AG09309 (cell line): ENCODE measurements at places on chromosomes 6 and 20.
A peak's percentile ranks its signal among the peaks of the same experiment; 100 is the strongest.

DNA sequence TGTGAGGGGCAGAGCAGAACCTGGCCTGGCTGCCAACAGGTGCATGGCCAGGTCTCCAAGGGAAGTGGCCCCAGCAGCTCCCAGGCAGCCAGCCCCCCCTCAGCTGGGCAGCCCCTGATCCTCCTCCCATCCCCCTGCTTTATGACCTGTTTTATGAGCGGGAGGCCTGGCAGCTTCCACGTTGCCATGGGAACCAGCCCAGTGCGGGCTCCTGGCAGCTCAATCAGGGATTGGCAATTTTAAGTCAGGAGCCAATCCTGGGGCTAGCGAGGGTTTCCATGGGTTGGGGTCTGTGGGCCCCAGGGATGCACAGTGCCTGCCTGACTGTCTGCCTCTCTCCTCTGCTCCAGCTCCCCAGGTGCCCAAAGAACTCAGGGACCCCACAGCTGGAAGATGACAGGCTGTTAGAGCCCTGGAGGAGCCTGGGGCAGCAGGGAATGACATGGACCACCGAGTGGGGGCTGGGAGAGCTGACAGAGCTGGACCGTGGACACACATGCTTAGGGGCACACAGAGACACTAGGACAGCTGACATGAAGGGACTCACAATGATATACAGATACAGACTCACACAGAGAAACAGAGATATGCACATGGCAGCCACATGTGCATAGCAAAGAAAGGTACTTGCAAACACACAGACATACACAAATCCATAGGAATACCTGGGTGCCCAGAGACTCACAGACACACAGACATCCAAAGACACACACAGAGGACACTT, 56.5 kb upstream of the SIRPA start:
- DNase-seq = no peak

- DNase-seq = no peak
Measured at GRCh38 chr20:49562311-49563014, 5.5 kb downstream of the PTGIS start.

DNA sequence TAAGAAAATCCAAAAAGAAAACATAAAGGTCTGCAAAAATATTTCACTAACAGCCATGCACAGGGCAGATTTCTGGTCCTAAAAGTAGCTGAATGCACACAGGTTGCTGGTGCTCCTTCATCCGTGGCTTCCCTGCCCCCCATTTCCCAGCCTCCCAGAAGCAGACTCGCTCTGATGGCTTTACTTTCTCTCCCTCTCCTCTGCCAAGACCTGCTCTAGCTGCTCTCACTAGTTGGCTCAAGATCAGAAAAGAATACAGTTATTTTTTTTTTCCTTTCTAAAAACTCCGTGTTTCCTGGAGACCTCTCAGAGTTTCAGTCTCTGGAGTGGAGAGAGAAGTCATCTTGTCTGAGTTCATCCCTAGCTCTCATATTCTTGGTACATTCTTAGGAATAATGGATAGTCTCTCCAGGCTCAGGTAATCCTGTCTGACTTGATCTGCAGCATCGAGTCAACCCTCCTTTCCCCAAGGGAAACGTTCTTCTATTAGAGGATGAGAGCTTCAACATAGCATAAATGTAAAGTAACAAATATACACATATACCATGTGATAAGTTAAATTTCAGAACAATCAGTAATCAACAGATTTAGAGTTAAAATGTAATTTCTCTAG, 214.2 kb downstream of the TBC1D7 start:
- DNase-seq = no peak

- no peak for DNase-seq
Measured at GRCh38 chr20:34052414-34052813, 58.7 kb downstream of the RALY start.

- no peak for DNase-seq
Measured at GRCh38 chr6:158285656-158286021, 26.6 kb upstream of the TULP4 start.

DNA sequence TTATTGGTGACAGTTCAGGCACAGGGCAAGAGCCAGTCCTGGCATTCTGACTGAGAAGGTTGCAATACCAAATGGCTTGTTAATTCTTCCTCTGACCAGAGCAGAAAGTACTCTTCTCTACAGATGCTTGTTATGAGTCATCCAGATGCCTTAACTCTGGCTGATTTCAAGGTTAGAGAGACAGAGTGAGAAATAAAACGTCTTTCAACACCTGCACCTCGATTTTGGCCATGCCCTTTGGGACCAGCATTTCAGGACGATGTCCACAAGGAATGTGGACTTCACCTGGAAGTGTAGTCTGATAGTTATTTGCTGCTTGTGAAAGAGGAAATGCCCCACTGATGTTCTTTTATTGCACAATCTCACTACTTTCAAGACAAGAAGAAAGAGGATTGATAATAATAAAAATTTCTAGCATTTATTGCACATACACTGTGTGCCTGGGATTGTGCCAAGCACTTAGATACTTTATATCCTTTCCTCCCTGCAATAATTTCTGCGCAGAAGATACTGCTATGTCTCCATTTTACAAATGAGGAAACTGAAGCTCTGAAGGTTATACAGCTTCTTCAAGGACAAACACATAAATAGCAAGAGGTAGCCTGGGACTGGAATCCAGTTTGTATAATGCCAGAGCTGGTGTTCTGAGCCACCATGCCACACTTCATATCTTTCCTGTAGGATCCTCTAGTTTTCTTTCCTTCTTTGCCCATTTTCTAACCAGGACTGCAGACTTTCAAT, 33.5 kb upstream of the MCM3 start:
- peak; percentile 21 for DNase-seq

GRCh38 chr6:8315154-8315553, 120.2 kb downstream of the SLC35B3 start:
- no peak for DNase-seq
